ENCODE measurements at places on chromosomes 4 and X.

DNA sequence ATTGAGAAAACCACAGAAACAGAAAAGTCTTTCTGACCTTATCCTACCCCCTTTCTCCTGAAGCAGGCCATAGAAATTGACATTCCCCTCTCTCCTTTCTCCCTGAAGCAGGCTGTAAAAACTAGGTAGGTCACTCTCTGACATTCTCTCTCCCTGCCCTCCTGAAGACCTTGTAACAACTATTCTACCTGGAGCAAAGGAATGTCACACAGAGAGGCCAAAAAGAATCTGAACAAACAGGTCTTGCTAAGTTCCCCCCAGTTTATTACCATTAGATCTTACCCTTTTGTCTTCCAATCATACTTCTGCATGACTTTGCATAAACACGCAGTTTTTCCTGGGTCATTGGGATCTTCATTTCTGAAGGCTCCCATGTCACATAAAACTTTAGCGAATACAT, 198.3 kb upstream of the GYPA start:
- no peak for DNase-seq

DNA sequence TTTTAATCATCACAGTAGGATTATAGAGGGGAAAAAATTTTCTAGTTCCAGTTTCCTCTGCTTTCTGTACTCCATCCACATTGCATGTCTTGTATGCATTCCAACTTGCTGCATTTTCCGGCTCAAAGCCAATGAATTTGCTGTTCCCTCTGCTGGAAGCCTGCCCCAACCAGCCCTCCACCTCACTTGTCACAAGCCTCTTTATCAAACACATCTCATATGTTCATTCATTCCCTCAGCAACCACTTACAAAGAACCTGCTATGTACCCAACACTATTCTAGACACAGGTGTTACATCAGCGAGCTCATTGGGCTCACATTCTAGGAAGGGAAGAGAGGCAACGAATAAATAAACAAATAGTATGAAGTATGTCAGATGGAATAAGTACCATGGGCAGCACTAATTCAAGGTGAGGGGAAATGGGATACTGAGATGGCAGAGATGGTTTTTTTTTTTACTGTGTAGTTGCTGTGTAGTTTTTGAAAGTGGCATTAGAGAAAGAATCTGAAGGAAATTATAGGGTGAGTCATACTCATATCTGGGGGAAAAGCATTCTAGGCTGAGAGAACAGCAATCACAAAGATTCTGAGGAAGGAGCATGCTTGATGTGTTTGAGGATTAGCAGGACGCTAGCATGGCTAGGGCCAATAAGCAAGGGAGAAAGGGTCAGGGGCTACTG, 332.5 kb downstream of the PDGFC start:
- no peak for DNase-seq

- DNase-seq = no peak
Observed at GRCh38 chr4:40662962-40663604, 33.4 kb upstream of the RBM47 start.

- no peak for DNase-seq
Observed at GRCh38 chrX:129695937-129696336, 41.2 kb upstream of the APLN start.

DNA sequence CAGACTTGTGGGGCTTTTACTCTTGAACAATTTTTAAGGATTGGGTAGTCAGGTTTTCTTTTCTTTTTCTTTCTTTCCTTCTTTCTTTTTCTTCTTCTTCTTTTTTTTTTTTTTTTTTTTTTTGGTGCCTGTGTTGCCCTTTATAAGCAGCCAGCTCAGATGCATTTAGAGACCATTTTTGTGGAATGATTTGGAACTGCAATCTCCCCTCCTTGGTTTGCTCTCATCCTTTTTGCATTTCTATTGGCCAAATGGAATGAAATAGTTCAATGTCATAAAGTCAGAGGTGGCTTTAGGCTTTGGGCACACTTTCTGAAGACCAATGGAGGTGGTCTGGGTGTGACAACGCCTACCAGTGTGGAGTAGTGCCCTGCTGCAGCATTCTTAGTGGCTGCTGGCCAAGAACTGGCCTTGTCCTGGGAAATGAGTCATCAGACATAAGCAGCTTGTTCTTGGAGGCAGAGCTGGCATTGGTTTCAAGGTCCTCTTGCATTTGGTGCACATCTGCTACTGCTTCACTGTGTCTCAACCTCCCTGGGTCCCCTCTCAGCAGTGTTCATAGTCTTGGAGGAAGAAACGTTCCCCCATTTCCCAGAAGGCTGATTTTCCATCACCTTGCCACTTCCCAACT, 84.5 kb downstream of the CT47B1 start:
- no peak for DNase-seq

GRCh38 chr4:13762130-13762529, 134.6 kb upstream of the BOD1L1 start:
- no peak for DNase-seq

DNA sequence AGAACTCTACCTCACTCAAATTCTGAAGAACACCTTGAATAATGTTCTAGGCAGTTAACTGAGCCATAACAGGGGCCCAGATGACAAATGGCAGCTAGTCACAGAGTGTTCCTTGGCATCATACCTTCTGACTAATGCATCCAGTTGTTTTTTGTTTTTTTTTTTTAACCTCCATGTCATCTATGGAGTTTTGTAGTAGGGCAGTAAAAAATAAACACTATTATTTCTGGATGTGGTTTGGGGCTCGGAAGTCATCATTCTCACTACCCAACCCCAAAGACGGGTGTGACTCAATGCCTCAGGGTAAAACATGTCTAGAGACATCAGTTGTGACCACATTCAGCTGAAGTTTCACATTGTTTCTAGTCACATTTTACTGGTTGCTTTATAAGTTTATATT, 31.2 kb upstream of the MCF2 start:
- no peak for DNase-seq

DNA sequence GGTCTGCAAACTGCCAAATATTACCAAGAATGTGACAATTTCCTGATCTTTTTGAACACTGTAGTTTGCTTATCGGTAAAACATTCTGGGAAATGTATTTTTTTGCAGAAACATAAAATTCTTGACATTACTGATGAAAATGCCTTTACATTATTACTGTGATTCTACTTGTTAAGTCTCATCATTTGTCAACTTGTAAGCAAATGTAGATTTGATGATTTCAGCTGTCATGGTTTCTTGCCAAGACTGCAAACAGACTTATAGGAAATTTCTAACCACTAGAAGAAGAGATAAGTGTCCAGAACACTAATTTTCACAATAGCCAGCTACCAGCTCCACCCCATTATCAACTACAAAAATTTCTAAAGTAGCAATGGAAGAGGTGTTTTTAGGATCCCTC, 560.4 kb downstream of the STPG2 start:
- no peak for DNase-seq

GRCh38 chr4:27048429-27049238, 188.0 kb downstream of the STIM2 start:
- no peak for DNase-seq

- peak; percentile 5 for DNase-seq
Observed at GRCh38 chrX:103215425-103215991, 600 bp downstream of the BEX4 start.

GRCh38 chrX:136021903-136022302, 36.7 kb downstream of the SLC9A6 start:
- no peak for DNase-seq

DNA sequence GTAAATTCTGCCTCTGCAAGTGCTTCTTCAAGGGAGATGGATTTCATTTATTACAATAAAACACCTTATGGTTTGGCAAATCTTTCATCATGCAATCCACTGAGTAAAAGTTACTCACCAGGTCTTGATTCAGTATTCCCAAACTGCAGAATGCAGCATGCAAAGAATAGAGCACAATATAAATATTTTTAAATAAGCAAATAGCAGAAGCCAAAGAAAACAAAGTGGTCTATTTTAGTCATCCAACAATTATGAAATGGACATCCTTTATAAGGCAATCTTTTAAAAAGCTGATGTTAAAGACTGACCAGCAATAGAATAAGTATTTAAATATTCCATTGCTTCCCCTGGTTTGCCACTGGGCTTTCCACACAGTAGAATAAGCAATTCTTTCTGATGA, 59.5 kb downstream of the SLC39A8 start:
- DNase-seq = no peak

GRCh38 chr4:147760176-147760575, 28.3 kb downstream of the ARHGAP10 start:
- no peak for DNase-seq

DNA sequence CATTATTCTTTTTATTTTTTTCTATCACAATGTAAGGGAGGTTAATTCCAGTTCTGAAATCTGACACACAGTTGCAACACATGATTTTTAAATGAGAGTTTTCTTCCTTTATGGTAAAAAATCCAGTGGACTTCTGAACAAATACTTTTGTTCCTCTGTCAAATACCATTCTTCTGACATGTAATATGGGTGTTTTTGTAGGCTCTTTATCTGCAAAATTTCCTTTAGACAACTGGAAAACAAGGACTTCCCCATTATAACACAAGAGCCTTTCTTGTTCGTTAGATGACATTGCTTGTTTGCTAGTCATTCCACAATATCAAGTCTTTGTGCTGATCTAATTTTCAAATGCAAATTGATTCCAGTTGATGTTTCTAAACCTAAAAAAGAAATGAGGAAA, 7.7 kb downstream of the FANCB start:
- DNase-seq = no peak

DNA sequence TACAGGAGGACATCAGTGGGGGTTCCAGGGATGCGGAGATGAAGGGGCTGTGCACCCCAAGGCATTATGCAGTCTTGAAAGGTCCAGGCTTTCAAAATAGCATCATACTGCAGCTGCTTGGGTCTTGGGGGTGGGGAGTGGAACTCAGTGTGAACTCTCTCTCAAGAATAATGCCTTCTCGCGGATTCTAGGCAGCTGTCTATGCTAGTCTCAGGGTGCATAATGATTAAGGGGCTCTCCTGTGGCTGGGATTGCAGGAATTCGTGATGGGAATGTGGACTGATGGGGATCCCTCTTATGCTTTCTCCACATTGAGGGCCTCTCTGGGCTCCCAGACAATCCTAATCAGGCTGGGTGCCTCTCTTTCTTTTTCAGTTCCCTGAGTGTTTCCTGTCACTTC, 172.2 kb upstream of the ARHGAP24 start:
- DNase-seq = no peak

GRCh38 chr4:37732526-37733186, 46.5 kb upstream of the RELL1 start:
- DNase-seq = no peak

DNA sequence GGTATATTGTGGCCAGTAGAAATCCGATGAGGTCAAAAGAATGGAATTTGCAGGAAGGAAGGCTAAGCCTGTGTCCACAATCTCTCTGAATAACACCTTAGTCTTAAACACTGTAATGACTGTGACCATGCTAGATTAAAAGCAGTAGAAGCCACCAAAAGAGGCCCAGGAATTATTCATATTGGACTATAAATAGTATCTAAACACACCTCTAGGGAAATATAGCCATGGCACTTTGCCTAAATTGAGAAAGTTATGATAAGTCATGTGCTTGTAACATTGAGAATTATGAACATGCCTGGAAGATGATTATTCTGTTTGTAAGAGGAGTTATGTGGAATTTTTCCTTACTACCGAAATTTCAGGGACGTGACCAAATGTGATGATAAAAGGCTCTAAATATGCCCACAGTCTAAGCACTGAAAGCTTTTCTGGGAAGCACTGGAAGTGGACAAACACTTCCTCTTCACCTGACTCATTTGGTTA, 298.5 kb downstream of the KCTD8 start:
- DNase-seq = no peak

- no peak for DNase-seq
Observed at GRCh38 chrX:104641176-104641575, 75.2 kb downstream of the IL1RAPL2 start.

- DNase-seq = no peak
Observed at GRCh38 chrX:24563291-24564010, 83.7 kb downstream of the PCYT1B start.

- DNase-seq = no peak
Observed at GRCh38 chrX:49919617-49920016, 2.8 kb upstream of the CLCN5 start.

GRCh38 chr4:147590249-147590920, 26.8 kb upstream of the TMEM184C start:
- peak; percentile 3 for DNase-seq

DNA sequence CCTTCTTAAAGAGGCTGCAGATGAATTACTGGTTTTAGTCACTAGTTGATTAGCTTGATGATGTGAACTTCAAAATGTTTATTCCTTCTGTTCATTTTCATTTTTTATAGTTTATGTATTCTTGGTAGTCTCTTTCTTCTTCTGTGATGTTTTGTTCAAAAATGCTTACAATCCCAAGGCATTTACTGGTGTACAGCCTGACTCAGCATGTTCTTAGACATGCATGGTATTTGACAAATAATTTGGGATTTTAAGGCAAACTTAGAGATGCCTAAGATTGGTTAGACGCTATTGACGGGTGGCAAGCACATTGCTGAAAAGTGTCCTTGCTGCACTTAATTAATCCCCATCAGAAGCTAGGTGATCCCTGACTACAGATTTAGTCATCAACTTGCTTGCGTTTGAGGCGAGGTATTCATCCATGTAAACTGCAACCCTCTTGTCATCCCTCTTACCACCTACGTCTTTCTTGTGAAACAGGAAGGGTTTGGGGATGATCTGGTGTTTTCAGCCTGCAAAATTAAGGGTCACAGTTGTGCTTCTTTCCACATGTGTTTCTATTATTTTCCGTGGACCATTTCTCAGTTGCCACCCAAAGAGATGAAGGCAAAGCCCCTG, 331.8 kb downstream of the DKK2 start:
- no peak for DNase-seq

- DNase-seq = no peak
Observed at GRCh38 chr4:85779165-85779564, 304.2 kb downstream of the ARHGAP24 start.

GRCh38 chr4:104868958-104869357, 277.7 kb upstream of the TET2 start:
- DNase-seq = no peak
